Activated CD8-positive, alpha-beta T cell treated with anti-CD3 and anti-CD28 coated beads for 36 hours (primary cell): ENCODE measurements at places on chromosomes 1 and 21.

GRCh38 chr1:193185211-193185610, 1.2 kb downstream of the B3GALT2 start:
- no peak for DNase-seq

DNA sequence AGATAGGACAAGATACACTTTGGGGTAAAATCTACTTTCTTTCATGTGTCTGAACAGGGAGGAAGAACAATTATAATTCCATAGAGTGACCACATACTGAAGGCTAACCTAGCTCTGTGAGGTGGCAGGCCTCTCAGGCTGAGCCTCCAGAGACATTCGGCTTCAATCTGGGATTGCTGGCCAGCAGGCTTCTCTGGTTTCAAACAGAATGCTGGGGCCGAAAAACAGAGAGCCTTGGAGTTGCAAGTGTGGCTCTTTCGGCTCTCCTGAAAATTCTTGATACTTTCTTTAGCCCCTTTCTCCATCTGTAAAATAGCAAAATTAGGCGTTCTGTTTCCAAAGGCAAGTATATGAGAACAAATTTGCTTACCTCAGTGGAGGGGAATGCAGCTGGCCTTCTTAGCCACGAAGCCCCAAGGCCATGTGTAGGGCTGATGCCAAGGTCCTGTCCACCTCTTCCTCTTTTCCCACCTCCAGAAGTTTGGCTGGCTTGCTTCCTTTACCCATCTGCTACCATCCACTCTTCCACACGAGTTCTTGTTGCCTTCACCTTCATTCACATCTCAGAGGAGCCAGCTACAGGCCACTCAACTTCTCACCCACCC, 30.0 kb upstream of the UBE2U start:
- no peak for DNase-seq

GRCh38 chr1:43156026-43156425, 16.1 kb downstream of the EBNA1BP2 start:
- no peak for DNase-seq

- no peak for DNase-seq
Observed at GRCh38 chr21:42298237-42298636, 17.0 kb downstream of the TFF3 start.

DNA sequence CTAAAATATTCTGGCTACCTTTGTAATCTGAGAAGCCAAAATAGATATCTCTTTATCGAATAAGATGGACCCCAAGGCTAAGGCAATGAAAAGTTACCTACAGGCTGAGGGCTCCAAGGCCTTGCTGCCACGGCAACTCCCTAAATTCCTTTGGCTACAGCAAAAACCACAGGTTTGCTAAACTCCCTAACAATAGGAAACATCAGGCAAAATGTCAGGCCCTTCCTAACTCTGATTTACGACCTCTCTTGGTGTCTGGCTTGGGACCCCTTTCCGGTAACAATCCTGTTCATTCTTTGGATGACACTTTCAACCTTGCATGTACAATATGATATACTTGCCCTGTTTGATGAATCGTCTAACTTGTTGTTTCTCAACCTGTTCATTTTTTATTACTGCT, 11.3 kb upstream of the OR2T8 start:
- DNase-seq = no peak

DNA sequence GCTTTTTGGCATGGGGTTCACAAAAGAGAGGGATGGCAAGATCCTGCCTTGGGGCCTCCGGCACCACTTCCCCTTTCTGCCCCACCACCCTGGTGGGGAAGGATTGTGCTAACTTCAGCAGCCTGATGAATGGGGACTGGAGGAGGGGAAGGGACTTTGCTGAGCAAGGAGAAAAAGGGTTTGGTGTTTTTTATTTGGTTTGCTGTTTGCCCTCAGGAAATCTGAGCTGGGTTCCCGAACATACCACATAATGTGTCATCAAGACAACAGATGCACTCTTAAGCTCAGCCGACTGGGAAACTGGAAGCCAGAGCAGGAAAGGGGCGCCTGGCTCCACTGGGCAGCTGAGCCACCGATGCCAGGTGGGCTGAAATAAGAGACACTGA, 19.8 kb downstream of the OLFML2B start:
- no peak for DNase-seq

DNA sequence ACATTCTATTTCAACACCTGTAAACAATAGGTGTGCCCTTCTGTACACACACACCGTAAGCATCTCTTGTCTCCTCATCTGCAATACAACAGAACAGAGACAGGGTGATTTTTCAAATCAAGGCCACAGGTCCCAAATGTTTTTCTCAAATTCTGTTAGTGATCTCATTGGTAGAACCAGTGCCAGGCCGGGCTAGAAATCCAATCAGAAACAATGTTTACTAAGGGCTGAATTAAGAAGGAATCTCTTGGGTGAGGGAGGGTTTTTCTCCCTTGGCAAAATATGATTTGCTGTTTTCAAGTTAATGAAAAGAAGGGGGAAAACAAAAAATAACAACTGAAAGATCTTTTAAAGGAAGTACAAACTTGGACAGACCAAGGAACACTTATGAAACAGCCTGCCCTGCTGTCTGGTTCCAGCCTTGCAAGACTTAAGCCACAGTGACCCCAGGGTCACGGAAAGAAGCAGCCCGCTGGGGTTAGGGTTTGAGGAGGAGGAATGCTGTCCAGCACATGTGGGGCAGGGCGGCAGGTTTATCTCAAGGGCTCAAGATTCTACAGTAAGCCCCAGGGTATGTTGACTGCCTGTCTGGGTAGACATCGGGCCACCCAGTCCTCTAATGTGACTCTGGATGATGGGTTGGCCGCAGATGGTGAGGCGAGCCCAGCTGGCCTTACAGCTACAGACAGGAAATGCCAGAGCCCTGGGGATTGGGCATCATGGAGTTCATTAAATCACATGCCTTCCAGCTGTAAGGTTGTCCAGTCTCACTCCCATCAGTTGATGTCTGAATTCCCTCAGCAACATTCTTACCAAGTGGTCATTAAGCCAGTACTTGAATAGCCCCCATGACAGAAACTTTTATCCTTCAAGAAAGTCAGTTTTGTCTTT, 73.3 kb upstream of the SLC44A3 start:
- DNase-seq = no peak

DNA sequence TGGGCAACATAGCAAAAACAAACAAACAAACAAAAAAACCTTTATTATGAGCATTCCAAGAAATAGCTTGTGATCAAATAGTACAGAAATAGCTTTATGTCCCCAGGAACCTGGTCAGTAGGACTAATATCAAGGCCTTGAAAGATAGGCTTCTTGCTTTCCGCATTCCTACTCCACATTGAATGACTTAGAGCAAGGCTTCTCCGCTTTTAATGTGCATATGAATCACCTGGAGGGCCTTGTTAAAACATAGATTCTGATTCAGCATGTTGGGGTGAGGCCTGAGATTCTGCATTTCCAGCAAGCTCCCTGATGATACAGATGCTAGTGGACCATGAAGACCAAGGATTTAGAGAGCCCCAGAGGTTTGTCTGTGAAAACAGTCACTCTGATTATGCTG, 17.4 kb downstream of the PLEKHA6 start:
- DNase-seq = no peak

- DNase-seq = peak; percentile 65
Observed at GRCh38 chr1:157626099-157626498, 28.2 kb upstream of the FCRL4 start.

DNA sequence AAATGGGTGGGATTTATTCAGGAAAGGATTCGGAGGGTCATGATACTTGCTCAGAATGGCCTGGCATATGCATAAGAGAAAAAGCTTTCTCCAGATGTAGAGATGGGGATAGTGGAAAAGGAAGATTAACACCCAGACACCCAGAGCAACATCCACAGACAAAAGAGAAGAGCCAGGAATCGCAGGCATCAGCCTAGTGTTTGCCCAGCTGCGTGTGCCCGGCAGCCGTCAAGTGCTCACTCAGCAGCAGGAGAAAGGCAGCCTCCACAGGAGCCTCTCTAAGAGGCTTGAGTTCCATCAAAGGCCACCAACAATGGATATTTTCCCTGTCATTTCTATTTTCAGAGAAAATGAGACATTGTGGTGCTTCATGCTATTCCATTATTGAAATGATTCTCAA, 54.7 kb downstream of the NTPCR start:
- DNase-seq = no peak

DNA sequence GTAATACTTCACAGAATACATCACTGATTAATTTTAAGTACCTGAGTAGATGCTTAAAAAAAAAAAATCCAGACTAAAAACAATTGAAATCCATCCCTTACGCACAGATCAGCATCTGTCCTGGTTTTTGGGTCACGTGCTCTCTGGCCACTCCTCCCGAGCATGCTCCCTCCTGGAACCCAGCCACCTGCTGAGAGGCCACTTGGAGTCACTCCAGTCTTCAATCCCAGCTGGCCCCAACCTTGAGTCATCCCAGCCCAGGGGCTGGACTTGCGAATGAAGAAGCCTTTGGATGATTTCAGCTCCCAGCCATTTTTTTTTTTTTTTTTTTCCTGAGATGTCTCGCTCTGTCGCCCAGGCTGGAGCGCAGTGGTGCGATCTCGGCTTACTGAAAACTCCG, 8.9 kb downstream of the MAP1LC3C start:
- DNase-seq = no peak

- no peak for DNase-seq
Observed at GRCh38 chr1:48917901-48918603, 141.4 kb upstream of the BEND5 start.

DNA sequence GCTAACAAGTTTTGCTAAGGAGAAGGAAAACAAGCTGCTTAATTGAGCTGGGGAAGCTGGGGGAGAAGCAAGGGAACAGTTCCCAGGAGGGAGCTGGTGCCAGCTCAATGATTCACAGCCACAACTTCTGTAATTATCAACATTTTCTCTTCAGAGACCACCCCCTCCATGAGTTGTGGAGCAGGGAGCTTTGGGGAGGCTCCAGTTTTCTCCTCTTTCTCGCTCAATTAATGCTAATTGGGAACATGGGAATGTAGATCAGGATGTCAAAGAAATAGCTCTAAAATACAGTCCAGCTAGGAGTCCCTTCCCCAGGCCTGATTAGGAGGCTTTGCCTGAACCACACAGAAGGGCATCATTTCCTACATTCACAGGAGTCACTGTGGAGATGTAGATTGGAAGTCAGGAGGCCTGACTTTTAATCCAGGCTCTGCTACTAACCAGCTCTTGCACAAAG, 12.1 kb upstream of the MNDA start:
- DNase-seq = no peak

DNA sequence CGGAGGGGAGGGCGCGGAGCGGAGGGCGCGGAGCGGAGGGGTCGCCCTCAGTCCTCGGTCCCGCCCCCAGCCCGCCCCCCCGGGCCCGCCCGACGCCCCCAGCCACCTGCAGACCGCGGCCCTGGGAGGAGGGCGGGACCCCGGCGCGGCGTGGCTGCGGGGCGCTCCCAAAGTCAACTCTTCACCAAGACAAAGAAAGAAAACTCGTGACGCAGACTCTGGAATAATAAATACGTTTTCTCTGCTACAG, 1.2 kb downstream of the HES4 start:
- no peak for DNase-seq

GRCh38 chr1:92968138-92969032, 7.1 kb upstream of the DIPK1A start:
- no peak for DNase-seq

DNA sequence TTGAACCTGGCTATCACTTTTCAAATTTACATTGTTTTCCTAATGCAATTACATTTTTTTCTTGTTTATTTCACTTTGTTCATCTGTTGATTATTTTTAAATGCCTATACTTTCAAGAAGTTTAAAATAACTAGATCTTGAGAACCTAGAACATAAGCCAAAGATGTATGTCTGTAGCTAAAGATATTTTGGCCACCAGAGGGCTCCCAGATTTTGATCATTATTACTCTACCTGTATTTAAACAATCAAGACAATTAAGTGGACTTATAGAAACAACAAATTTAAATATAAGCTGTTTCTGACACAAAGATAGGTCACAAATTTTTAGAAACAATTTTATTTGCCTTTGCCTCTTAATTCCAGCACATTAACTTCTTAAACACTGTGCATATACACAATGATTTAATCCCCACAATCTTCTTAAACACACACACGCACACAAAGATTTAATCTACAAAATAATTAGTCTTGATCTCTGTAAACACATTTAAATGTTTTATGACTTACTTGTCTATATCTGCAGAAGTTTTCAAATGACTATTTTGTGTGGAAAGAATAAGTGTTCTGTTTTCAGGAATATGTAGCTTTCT, 380.0 kb downstream of the DSCAM start:
- DNase-seq = peak; percentile 13

DNA sequence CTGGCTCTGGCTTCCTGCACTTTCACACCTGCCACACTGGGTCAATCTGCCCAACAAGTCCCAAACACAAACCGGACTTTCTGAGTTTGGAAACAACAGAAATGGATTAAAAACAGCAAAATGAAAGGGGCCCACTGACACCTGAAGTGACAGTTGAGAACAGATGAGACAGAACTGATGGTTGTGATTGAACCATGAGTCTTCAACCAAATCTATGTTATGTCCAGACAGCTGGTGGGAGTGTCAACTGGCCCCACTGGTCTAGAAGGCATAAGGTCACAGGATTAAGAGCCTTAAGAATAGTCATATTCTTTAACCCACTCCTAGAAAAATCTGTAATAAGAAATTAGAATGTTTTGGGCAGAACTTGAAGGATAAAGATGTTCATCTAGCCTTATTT, 13.0 kb upstream of the ATP13A2 start:
- DNase-seq = no peak

DNA sequence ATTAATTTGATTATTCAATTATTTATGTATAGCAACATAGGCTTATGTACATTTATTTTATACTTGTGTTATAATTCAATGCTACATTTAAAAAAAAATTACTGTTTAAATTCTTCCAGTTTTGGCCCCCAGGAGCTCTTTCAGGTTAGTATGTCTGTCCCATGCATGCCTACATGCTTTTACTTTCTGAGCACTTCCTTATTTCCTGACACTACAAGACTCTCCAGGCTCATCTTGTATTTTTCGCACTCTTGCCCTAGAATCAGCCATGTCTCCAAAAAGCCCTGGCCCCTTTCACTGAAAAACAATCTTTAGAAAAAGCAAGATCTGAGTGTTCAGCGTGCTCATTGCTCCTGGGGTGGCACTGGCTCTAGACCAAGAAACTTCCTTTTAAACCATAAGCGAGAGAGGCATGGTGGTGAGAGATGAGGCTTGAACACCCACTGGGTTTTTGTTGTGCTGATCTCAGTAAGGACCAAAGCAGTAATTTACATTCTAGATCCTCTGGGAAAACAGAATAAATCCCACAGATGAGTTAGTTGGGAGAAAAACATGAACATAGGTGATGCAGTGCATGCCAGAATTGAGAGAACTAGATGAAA, 95.0 kb downstream of the SLC30A10 start:
- DNase-seq = no peak

DNA sequence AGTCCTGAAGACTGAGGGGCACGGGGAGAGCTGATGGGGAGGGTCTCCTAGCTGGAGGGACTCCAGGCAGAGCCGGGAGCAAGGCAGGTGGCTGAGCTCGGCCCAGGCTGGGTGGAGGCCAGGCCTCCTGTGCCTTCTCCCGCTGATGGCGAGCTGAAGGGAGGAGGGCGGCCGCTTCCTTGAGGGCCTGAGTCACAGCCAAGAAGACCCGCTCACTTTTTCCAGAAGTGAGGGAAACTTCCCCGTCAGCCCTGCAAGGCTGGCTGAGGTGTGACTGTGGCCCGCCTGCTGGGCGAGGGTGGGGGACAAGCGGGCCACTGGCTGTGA, 1.7 kb upstream of the VWA1 start:
- peak; percentile 89 for DNase-seq

GRCh38 chr1:27561124-27561899, 42.6 kb downstream of the AHDC1 start:
- DNase-seq = no peak
